ENCODE measurements at places on chromosomes 6 and 20.

- no peak for DNase-seq
These were observed 427.1 kb upstream of the NOX3 start for GRCh38 chr6:155882527-155883333.

GRCh38 chr6:140370441-140370840 is 996.0 kb upstream of the CITED2 start:
- no peak for DNase-seq

DNA sequence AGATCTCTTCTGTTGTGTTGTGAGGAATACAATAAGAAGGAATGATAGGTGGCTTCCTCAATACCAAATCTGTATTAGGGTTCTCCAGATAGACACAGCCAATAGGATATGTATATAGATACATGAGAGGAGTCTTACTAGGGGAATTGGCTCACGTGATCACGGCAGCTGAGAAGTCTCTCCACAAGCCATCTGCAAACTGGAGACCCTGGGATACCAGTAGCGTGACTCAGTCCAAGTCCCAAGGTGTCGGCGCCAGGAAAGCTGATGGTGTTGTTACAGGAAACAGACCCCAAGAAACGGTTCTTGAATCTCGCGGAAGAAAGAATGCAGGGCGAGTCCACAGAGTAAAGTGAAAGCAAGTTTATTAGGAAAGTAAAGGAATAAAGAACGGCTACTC is 61.4 kb downstream of the SYTL3 start:
- no peak for DNase-seq

DNA sequence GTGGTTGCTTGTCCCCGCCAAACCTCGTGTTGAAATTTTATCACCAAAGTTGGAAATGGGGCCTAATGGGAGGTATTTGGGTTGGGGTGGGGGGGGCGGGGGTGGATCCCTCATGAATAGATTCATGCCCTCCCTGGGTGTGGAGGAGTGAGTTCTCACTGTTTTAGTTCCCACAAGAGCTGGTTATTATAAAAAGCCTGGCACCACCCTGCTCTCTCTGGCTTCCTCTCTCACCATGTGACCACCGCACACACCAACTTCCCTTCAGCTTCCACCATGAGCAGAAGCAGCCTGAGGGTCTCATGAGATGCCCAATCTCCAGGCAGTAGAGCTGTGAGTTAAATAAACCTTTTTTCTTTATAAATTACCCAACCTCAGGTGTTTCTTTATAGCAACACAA is 111.3 kb downstream of the PRDM1 start:
- no peak for DNase-seq

GRCh38 chr6:157879034-157879872 is 56.2 kb downstream of the SNX9 start:
- DNase-seq: no peak

DNA sequence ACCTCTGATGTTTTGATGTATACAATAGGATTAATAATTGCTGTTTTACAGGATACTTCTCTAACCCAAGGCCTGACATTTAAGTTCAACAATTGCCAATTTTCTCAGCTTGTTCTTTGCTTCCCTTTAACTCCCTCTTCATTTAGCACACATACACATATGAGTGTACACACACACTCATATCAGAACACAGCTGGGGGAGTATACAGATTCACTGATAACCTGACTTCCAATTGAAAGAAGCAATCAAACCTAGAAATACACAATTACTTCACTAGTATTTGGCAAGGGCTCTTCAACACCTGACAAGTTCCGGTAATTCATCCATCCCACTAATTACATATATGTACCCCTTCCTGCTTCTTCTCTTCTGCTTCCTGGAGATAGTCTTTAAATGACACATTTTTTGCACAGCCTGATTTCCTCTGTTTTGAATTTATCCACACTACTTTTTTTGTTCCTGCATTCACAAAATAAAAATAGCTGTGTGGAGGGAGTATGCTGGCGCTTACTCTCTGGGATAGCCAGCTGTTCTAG is 11.2 kb downstream of the UST start:
- no peak for DNase-seq

DNA sequence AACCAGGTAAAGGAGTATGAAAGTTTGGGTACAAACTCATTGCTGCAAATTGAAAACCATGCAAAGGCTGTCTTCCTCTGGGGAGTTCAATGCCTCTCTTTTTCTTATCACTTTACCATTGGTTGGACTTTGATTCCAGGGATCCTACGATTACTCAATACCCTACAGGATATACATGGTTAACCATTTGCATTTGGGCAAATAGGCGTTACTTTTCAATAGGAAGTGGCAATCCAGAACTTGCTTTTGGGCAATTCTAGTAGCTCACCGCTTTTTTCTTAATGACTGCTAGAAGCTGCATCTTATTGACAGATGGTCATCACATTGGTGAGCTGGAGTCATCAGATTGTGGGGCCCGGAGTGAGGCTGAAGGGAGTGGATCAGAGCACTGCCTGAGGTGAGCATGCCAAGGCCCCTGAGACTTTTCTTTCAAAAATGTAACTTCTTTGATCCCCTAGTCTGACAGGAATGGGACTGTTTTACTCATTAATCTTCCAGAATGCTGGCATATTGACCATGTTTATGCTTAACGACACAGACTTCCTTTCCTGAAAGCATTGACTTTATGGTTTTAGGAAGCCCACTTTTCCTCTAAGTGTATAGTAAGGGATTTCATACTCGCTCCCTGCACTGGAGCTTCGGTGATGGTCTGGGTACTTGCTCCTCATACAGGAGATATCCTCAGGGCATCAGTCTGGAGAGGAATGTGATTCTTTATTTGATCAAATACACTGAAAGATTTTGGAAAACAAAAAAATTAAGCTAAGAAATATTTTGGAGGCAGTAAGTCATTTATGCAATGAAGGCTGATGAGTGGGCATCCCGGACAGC is at the start of gene CCR6:
Gene CCR6 (plus strand): TSS at position 270 of the 831 bp plus-strand sequence. CDS start 13,039 bp downstream, outside the sequence.
- no peak for DNase-seq

DNA sequence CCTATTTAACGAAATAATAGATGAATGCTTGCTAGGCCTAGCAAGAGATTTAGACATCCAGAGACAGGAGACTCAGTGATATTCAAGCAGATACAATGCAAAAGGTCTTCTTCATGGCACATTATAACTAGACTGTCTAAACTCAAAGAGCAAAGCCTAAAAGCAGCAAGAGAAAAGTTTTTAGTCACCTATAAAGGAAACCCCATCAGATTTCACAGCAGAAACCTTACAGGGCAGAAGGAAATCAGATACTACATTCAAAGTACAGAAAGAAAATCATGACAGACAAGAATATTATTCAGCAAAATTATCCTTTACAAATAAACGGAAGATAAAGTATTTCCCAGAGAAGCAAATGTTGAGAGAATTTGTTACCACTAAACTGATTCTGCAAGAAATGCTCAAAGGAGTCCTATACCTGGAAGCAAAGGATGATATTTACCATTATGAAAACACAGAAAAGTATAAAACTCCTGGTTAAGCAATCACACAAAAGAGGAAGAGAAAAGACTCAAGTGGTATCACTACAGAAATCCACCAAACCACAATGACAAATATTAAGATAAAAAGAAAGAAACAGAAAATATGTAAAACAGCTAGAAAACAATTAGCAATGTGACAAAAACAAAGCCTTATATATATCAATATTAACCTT is 333.7 kb downstream of the MEI4 start:
- DNase-seq: no peak

- no peak for DNase-seq
These were observed 35.8 kb downstream of the PHIP start for GRCh38 chr6:79042088-79042798.

GRCh38 chr6:84687431-84687830 is 77.0 kb downstream of the TBX18 start:
- DNase-seq: no peak

GRCh38 chr6:16397623-16398022 is 159.2 kb downstream of the GMPR start:
- no peak for DNase-seq

DNA sequence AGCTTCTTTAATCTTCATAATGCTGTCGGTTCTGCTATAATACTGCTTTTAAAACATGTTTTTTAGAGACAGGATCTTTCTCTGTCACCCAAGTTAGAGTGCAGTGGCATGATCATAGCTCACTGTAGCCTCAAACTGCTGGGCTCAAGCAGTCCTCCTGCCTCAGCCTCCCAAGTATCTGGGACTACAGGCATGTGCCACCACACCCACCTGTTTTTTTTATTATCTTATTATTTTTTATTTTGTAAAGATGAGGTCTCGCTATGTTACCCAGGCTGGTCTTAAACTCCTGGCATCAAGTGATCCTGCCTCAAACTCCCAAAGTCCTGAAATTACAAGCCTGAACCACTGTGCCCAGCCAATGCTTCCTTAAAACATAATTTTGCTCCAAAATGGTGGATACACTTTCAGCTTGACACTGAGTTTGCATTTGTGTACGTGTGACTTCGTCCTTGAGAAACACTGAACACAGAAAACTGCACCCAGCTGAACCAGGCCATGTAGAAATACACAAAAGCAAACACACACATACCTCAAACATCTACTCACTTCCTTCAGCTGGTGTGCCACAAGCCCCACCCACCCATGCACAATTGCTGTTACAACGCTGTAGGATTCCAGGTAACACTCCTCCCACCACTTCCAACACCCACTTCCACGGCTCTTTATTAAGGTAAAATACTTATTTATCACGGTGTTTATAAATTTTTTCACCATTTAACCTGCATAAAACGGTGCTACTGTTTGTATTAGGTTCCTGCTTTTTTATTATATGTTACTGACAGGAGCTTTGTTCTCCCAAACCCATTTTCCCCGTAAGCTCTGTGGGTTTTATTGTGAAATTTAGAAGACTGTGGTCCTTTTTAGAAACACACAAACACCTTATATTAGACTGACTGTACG is 109.1 kb downstream of the TSHZ2 start:
- DNase-seq: no peak

GRCh38 chr6:16683641-16684194 is 77.5 kb downstream of the ATXN1 start:
- DNase-seq: no peak

DNA sequence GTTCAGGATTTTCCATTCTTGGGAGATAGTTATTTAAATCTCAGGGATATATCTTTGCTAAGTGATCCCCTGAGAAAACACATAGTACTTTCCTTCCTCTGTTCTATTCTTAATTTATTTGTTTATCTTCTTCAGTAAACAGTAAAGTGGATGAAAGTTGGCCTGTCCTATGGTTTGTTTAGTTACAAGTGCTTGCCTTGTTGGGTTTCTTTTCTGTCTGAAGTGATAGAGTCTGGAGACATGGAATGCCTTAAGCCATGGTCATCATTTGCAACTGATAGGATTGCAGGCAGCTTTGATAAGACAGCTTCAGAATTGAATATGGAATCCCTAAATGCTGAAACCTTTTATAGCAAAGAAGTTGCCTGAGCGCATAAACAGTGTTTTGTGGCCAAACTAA is 4.9 kb downstream of the ADGRG6 start:
- no peak for DNase-seq

GRCh38 chr6:25652007-25652515 is at the start of gene SCGN:
Gene SCGN (plus strand): TSS chr6:25652215. CDS start chr6:25652404, 189 bp downstream.
- DNase-seq: no peak

DNA sequence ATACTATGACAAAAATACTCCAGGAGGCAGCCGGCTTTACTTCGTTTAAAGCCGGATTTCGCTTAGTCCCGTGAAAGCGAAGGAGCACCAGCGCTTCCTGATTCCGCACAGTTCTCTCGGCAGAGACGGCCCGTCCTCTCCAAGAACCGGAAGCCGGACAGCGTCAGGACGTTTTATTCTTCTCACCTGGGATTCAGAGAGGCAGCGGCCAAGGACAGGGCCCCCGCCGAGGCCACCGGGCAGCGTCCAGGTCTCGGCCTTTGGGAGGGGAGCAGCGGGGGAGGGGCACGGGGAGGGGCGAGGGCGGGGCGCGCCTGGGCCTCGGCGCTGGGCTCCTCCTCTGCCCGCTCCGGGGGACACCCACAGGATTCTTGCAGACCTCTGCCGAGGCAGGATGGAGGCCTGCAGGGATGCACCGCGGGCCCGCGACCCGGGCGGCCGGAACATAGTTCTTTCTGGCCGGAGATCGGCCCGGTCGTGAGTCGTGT is 2.8 kb upstream of the DIDO1 start:
- DNase-seq: no peak

GRCh38 chr20:57509665-57510237 is 15.2 kb downstream of the CTCFL start:
- DNase-seq: no peak

DNA sequence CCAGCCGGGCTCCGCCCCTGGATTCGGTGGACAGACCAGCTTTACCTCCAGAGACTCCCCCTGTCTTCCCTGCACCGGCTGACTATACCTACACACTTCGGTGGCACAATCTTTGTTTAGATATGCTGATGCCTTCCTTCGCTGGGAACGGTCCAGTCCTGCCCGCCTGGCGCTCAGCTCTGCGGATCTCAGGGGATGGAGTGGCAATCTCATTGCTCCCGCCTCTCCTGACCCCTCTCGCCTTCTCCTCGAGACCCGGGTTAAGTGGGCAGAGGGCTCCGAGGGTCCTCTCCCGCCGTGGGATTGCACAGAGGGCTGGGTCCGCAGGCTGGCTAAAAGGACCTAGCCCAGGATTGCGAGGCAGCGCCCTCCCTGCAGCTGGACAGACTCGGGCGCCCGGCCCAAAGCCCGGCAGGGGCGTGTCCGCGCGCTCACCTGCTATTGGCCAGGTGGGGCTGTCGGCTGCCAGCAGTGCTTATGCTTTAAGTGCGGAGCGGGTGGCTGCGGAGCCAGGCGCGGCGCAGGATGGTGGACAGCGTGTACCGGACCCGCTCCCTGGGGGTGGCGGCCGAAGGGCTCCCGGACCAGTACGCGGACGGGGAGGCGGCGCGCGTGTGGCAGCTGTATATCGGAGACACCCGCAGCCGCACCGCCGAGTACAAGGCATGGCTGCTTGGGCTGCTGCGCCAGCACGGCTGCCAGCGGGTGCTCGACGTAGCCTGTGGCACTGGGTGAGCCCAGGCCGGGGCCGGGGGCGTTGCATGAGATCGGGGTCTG is at the start of gene GNMT:
Gene GNMT (plus strand): TSS at position 512 of the 777 bp plus-strand sequence. CDS start 14 bp downstream, at position 526.
- no peak for DNase-seq

GRCh38 chr6:110589865-110590513 is 113.6 kb upstream of the SLC22A16 start:
- no peak for DNase-seq

- no peak for DNase-seq
These were observed 253.4 kb downstream of the PRL start for GRCh38 chr6:22043284-22043962.

- DNase-seq: no peak
These were observed 94.4 kb upstream of the FOXC1 start for GRCh38 chr6:1515280-1515679.

DNA sequence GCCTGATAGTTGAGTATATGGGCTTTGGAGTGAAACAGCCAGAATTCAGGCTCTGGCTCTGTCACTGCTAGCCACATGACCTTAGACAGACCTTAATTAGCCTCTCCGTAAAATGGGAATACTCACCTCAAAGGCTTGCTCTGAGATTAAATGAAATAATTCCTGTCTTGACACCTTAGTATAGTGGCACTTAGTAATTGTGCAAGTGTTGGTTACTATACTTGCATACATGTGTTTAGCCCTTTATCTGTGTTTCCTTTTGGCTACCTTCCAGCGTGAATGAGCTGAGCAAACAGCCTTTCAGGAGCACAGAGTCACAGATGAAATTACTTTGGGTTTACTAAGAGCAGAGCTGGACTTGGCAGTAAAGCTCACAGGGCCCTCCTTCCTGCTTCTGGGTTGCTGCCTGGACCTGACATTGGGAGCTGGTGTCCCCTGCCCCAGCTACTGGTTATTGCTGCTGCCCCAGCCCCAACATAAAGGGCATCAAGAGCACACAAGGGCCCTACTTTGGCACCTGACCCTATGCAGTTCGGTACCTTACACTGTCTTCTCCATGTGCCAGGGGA is 32.8 kb downstream of the CD164 start:
- DNase-seq: no peak

All from NCI-H1694 treated with DMSO at 0.1 percent for 48 hours (cell line).